H1 (cell line): ENCODE measurements at places on chromosomes 7 and 10. TPM values are rescaled to one million over a fixed set of nuclear protein-coding genes. Genes with fewer than 3 reads are reported as not detected.

GRCh38 chr10:34705563-34705962, 109.5 kb downstream of the PARD3 start:
- no peak overlapping the region for H3K27ac ChIP-seq
- DNase-seq: no peak
- no peaks in the 10 kb centered on the region for H3K4me1 ChIP-seq
- no peaks in the 10 kb centered on the region for H3K27me3 ChIP-seq

- no peak overlapping the region for H3K27ac ChIP-seq
- no peak for DNase-seq
- no peak overlapping the region for H3K4me3 ChIP-seq
- no peaks in the 10 kb centered on the region; the same call in 1 of the 2 replicates for H3K36me3 ChIP-seq
- no peaks in the 10 kb centered on the region for H3K27me3 ChIP-seq
These were observed 281.7 kb downstream of the PHTF2 start for GRCh38 chr7:78080241-78080640.

CYP3A4 gene
- not detected in 2 replicates for total RNA-seq

PRKG1 gene
- 15.2 and 16.0 TPM in 2 replicates for total RNA-seq
